Testis (tissue), 5 donors: ENCODE measurements at places on chromosomes 2 and 18.

DNA sequence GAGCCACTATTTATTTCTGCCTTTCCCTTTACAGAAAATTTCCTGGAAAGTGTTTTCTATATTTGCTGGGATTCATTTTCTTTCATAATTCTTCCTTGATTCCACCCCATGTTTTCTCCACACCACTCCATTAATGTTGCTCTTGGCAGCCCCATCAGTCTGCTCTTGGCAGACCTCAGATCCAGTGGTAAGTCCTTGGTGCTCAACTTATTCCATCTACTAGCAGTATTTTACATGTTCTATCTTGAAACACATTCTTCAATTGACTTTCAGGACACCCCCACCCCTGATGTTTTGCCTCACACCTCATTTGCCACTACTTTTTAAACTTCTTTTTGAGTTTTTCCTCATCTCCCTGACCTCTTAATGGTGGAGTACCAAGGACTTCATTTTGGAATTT, 65.0 kb downstream of the HNMT start:
- peak; percentile 42 for DNase-seq

DNA sequence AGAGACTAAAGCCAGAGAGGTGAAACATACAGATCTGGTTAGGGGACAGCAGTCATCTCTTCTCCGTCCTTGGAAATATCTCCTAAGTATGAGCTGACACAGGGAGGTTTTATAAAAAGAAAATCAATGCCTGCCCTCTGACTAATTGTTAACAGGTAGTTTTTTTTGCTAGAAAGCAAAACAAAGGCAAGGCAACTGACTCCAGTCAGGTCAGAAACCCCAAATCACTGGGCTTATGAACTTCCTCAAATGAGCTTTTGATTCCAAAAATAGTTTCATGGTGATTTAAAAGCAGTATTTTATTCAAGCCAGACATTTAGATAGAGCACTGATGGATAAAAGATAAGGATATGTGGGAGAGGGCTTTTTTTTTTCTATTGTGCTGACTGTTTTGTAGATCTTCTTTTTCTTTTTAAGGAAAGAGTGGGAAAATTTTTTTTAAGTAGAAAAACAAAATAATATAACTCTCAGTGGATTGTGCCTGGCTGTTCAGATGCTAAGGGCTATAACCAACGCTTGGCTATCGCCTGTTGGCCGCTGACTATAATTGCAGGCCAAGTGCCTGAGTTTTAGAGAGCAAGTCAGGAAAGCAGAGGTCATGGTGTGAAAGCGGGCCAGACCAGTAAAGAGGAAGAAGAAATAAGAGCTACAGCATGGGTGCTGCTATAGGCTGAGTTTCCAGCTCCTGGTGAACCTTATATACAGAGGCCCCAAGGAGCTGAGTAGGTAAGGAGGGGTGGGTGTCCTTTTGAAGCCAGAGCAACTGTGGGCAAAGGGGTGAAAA, 44.9 kb downstream of the MRPL35 start:
- no peak for DNase-seq

DNA sequence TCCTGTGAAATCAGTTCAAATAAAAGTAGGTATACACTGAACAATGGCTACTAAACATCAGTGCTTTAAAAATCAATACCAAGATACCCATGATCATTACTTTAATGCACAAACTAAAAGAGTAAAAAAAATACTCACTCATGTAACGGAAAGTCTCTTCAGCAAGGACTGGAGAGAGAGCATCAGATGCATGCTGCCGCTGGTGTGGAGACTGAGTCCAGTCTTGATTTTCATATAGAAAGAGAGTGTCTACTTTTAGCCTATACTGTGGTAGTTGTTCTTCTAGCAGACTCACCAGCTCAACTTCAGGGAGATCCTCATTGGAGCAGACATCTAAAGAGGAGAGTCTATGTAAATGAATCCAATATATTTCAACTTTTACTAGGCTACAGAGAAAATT, 44.0 kb downstream of the TRAK2 start:
- no peak for DNase-seq

- DNase-seq, result peak; percentile 57
These were observed 112.4 kb downstream of the CYRIA start for GRCh38 chr2:16553226-16553625.

DNA sequence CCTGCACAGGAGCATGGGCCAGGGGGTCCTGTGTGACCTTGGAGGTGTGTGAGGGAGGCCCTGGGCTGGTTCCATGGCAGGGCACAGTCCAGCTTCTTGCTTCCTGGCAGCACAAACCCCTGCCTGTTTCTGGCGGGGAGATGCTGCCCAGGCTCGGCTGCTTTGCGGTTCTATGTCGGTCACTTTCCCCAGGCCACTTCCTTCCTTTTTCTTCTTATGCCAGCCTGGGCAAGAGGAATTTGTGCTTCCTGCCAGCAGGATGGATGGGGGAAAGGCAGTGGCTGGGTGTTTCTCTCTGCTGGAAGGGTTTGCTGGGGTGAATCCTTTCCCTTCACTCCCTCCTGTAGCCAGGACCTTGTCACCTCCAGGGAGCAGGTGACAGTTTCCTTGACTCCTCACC, 24.3 kb downstream of the ASAP2 start:
- DNase-seq, result no peak

DNA sequence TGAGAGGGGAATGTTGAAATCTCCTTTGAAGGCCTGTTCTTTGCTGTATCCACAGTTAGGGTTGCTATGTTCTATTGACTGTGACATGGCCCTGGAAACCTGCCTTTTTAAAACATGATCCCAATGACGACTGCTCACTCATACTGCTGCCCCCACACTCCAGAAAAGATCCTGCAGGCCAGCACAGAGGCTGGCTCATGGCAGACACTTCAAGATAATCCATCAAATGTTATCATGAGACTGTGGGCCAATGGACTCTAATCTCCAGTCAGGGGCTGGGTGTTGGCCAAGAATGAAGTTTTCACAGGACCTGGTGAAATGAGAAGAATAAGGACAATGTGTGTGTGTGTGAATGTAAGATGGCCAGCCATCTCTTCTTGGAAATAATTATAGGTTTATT, 59.0 kb upstream of the THOC1 start:
- no peak for DNase-seq

DNA sequence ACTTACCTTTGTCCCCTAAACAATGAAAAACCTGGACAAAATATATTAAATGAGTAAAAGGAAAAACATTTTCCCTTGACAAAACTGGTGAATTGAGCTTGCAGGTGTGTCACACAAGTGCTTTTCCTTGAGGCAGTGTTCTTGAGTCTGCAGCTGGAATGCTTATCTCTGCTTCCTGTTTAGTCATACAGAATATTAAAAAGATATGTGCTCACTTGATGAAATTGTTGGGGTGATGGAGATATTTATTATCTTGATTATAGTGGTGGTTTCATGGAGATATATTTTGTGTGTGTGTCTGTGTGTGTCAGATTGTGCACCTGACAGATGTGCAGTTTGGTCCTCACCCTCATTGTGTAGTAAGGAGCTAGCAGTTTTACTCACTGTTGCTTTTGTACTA, 3.3 kb downstream of the TAF1B start:
- DNase-seq, result no peak

DNA sequence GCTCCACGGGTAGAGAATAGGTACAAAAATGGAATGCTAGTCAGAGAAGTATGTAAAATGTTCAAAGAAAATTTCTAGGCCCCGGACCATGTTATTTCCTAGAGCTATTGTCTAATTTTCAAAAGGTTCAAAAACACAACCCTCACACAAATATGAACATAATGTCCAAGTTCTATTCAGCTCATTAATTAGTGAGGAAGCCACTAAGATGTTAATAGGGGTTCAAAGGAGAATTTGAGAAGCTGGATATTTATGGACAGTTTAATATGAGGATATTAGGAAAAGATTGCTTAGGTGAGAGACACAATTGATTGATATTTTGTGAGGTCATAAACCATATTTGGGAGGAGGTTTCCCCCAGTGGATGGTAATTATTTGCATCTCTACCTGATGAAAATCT, 710.6 kb upstream of the ID2 start:
- no peak for DNase-seq

DNA sequence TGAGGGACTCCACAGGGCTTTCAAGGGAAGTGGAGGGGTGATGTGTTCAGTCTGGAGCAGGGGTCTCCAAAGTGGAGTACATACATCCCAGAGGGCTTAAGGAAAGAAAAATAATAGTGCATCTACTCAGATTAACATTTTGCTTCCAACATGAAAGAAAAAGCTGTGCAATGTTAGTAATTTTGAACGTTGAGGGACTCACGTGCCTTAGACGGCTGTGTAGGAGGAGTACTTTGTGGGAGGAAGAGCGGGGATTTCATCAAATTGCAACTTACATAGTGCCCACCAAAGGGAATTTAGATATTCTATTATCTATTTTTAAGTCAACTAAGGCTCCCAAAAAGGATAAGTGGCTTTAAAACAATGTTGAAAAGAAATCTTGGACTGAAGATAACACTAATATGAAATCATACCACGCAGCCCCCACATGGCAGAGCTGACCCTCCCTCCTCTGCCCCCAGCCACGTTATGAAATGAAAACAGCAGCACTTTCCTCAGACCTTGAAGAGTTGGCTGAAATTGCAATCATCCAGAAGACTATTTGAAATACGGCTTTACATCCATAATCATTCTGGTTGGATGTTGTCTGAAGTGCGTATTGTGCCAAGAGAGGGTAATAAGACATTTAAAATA, 42.9 kb downstream of the MEX3C start:
- no peak for DNase-seq

DNA sequence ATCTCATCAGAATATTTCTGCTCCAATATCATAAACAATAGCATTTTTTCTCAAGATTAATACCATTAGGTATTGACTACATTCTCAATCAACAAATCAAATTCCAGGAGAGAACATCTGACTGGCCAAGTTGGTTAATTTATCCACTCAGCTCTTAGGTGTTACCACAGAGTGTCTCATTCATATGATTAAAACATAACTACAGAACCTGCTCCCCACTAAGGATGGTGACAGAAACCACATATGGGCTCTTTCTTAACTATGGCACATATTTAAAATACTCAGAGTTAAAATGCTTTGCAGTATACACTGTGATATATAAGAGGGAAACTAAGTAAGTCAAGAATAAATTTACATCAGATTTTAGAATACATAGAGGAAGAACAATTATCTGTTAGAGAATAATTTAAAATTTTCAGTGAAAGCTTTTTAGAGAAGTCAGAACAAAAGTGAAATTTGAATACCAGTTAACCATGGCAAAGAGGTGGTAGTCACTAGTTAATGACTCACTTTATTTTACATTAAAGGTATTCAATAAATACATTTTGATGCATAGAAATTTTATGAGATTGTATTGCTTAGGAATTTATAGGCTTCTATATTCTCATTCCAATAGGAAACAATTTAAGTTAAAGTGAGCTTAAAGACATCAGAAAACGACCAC, 1120.8 kb upstream of the TMEFF2 start:
- no peak for DNase-seq

GRCh38 chr2:8582191-8582590, 99.7 kb upstream of the ID2 start:
- DNase-seq, result no peak

GRCh38 chr2:186718903-186719302, 25.0 kb downstream of the FAM171B start:
- DNase-seq, result no peak
